ENCODE measurements at places on chromosomes 7 and 10.

GRCh38 chr7:77388055-77388641 lies 28.0 kb downstream of the GSAP start:
- DNase-seq, result no peak

GRCh38 chr7:25792586-25792985 lies 359.4 kb upstream of the NFE2L3 start:
- DNase-seq, result no peak

DNA sequence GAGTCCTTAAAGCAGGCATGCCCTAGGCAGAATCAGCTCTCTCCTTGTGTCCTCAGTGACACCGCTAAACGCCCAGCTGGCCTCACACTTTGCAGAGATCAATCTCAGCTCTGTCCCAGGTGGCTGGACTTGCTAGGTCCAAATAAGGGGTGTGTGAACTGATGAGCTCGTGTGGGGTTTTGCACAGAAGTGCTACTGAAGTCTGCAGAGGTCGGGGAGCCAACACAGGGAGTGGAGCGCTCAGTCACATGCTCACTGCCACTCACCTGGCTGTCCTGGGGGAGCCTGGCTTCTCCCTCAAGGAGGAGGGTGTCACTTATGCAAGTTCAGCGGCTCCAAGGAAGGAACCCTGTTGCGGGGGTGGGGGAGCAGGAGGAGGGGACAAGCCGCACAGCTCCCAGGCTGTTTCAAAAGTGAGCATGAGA lies 2.0 kb downstream of the ELN start:
- no peak for DNase-seq

DNA sequence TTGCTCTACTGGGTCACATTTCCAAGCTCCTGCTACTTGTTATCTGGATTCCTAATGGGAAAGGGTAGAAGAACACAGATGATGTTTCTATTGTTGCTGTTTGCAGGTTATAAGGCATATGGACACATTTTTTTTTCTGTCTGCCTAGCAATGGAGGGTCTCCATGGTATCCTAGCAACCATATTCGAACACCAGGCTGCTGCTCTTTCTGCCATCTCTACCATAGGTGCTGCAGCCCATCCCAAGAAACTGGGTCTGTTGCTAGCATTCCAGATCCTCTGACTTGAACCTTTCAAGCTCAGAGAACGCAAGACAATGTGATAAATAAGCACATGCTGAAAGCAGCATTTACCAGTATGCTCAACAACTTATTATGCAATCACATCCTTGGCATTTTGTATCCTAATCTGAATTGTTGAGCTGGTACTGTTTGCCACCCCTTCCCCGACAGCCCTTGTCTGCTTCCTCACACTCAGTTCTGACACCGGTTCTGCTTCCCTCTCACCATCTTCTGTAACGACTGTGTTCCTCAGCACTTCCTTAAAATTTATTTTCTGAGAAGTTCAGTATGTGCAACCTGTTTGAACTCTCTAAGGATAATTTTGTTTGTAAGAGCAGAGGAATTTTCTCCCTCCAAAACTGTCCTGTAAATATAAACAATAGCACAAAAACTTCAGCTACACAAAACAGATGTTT lies 6.2 kb downstream of the PRKG1 start:
- DNase-seq, result no peak

DNA sequence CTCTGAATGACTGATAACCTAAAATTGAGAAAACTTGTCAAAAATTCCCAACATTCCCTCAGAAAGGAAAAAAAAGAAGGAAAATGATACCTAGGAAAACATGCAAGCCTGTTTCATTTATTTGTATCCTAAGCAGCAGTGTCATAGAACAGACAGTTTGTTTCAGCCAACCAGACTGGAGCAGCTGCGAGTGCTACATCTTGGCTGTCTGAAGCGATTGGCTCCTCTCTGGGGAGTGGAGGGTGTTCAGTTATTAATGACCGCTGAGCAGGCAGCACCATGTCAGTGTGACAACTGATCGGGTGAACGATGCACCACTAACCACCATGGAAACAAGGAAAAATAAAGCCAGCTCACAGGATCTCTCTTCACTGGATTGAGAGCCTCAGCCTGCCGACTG lies at the start of gene LRRN3:
Gene LRRN3 (plus strand): TSS at position 282 of the 400 bp plus-strand sequence. CDS start 31,646 bp downstream, outside the sequence.
- peak; percentile 28 for DNase-seq

GRCh38 chr7:50221028-50221427 lies 83.5 kb upstream of the IKZF1 start:
- no peak for DNase-seq

DNA sequence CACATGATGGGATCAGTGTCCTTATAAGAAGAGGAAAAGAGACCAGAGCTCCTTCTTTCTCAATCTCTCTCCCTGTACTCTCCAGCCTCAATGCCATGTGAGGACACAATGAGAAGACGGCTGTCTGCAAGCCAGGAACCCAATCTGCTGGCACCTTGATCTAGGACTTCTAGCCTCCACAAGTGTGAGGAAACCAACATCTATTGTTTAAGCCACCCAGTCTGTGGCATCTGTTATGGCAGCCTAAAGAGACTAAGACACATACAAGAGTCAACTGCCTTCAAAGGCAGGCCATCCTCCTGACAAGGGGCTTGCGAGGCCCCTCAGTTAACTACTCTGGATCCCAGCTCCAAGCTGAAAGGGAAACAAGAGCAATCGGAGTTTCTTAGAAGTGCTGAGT lies 218.2 kb upstream of the FRMD4A start:
- DNase-seq, result no peak

GRCh38 chr10:15540727-15541126 lies 169.6 kb upstream of the FAM171A1 start:
- DNase-seq, result no peak

- DNase-seq, result no peak
These were observed 129.6 kb downstream of the SLIT1 start for GRCh38 chr10:97056003-97056630.

DNA sequence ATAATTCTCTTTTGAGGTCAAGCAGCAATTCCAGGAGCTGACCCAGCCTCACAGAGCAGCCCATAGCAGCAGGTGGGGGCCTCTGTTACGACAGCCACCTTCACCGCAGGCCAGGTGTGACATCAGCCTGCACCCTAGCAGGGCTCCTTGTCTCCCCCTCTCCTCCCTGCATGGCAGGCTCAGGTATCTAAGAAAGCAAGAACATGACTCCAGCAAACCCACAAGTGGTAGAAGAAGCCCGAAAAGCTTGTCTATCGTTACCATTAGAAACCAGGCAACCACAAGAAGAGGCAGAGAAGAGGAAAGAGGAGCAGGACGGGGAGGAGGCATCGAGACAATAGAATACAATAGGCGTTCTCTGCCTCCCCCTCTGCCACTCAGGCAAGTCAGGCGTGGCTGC lies 104.0 kb upstream of the PRR15 start:
- DNase-seq, result no peak

DNA sequence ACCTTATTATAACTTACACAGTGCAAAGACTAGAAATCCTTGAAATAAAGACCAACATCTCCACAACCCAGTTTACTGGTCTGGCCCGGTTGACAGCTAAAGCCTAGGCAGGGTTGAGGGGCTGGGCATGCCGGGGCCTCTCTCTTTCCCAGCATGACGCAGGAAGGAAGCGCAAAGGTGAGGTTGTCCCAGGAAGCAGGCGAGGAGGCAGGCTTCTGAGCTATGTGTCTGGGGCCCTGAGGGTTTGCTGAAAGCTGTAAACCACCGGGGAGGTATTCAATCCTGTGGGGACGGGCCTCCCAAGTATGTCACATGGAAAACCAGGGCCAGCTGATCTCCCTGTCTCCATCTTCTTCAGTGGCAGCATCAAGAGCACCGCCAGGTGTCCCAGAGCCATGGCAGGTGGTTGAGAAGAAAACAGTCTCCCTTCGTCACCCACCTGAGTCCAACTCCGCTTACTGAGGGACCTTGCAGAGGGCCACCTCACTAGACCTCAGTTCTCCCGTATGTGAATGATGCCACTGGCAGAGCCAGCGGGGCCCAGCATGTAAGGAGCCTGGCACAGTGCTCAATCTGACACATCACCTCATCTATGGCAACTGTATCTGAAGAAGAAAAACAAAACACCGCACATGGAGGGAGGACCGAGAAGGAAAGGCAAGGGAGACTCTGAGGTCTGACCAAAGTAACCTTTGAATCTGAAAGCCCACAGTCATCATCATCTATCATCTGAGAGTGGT lies 49.5 kb downstream of the FAM53B start:
- no peak for DNase-seq
